ENCODE measurements at places on chromosomes 2 and 18.

GRCh38 chr2:40101131-40101575 lies 322.1 kb upstream of the THUMPD2 start:
- no peak for DNase-seq

GRCh38 chr18:50061876-50062517 lies 132.9 kb downstream of the MYO5B start:
- DNase-seq = peak; percentile 53

- DNase-seq = no peak
Measured at GRCh38 chr2:8328217-8328616, 353.6 kb upstream of the ID2 start.

DNA sequence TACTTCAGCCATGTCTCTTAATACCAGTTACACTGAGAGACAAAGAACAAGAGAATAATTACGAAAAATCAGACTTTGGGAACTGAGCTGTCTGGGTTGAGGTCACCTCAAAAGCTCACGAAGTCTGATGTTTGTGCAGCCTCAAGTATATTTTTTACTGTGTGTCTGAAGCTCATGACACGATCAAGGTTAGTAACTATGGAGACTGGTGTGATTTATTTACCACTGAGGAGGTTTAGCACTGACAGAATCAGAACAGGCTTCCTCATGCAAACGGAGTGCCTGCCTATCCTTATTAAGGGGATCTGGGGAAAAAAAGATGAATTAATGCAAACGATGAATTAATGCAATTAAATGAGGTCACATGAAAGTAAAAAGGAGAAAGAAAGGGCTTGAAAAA lies 61.1 kb upstream of the RAPH1 start:
- no peak for DNase-seq

DNA sequence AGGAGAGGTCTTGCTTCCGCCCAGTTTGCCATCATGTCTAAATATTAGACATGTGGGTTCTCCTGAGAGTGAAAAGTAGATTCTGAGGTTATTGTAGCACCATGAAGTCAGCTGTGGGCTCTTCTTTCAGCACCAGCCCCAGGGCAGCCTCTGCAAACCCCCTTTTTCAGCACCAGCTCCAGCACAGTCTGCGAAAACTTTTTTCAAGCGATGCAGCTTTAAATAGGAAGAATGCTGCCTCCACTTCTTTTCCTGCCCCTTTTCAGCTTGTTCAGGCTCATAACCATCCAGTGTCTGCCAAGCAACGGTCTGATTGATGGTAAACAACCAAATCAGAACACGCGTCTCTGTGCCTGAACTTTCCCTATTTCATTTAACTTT lies at the start of gene COL5A2:
COL5A2 (minus strand) TSS at position 192 of the 381 bp plus-strand sequence; CDS start at position 35, 157 bp downstream.
- peak; percentile 92 for DNase-seq

- no peak for DNase-seq
Measured at GRCh38 chr2:124763611-124764010, 738.5 kb downstream of the CNTNAP5 start.

GRCh38 chr2:59206361-59206760 lies 965.2 kb upstream of the FANCL start:
- no peak for DNase-seq

GRCh38 chr2:201909348-201909747 lies 103.0 kb downstream of the CDK15 start:
- no peak for DNase-seq

GRCh38 chr2:226466589-226466988 lies 333.0 kb downstream of the IRS1 start:
- DNase-seq = no peak

DNA sequence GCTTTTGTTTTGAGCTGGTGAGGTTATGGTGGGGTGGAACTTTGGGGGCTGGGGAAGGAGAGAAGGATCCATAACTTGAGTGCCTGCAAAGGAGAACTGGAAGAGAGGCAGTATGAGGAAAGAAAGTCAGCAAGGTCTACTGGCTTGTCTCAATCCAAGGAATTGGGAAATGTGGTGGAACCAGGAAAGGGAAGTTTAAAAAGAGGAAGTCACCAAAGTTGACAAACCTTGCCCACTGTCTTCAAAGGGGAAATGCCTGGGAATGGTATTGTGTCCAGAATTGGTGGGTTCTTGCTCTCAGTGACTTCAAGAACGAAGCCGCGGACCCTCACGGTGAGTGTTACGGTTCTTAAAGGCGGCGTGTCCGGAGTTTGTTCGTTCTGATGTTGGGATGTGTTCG lies 304.1 kb upstream of the FAM98A start:
- no peak for DNase-seq

DNA sequence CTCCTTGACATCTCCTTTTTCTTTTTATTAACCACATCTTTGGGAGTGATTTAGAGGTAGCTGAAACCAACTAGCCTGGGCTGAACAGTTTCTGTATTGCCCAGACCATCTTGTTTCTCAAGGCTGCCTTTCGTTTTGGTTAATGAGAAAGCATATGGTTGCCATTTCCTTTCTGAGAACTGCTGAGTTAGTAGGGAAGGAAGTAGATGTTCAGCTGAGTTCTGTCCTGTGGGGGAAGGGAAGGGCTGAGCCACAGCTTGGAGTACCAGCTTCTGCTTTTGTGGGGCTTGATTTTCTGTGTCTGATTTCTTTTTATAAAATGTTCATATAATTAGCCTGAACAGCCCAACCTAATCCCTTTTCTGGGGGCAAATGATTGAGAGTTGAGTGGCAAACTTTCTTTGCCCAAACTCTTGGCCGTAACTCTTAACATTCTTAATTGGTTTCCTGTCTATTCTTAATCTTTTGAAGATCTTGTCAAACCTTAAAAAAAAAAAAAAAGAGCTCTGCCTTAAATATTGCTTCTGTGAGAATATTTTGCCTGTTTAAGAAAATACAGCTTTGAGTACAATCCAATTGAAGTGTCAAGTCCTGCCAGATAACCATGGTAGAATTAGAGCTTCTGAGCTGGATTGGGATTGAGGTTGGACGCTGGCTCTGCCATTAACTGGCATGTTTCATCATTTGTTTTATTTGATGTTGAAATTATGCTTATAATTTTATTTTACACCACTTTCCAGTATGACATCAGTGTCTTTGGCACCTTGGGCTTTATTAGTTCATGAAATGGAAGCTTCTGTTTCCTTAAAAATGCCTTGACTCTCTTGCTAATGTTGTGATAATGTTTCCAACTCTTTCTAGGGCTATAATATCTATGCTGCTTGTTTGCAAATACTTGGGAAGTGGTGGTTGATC lies 1.9 kb upstream of the NABP1 start:
- no peak for DNase-seq

GRCh38 chr2:120899771-120900170 lies 164.1 kb downstream of the GLI2 start:
- DNase-seq = no peak

GRCh38 chr18:74562775-74563174 lies 28.5 kb downstream of the CNDP1 start:
- DNase-seq = no peak

DNA sequence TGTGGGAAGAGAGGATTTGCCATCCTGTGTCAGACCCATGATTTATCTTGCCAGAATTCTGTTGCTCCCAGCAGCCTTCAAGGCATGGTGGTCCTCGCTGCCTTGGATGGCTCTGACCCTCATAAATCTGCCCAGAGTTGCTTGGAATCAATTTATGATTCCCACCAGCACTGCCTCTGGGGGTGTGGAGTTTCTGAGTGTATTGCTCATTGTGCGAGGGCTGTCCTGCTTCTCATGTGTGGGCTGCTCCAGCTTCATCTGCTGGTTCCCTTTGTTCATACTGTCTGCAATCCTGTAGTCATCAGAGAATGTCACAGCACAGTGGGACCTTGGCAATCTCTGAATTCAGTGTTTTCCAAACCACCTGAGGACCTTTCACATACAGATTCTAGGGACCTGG lies 139.8 kb downstream of the CLIP4 start:
- DNase-seq = no peak

GRCh38 chr2:151975460-151976414 lies 123.1 kb downstream of the CACNB4 start:
- no peak for DNase-seq

GRCh38 chr2:168394262-168394661 lies 61.8 kb upstream of the CERS6 start:
- DNase-seq = no peak

GRCh38 chr2:111626865-111627163 lies 257.2 kb downstream of the ANAPC1 start:
- no peak for DNase-seq

DNA sequence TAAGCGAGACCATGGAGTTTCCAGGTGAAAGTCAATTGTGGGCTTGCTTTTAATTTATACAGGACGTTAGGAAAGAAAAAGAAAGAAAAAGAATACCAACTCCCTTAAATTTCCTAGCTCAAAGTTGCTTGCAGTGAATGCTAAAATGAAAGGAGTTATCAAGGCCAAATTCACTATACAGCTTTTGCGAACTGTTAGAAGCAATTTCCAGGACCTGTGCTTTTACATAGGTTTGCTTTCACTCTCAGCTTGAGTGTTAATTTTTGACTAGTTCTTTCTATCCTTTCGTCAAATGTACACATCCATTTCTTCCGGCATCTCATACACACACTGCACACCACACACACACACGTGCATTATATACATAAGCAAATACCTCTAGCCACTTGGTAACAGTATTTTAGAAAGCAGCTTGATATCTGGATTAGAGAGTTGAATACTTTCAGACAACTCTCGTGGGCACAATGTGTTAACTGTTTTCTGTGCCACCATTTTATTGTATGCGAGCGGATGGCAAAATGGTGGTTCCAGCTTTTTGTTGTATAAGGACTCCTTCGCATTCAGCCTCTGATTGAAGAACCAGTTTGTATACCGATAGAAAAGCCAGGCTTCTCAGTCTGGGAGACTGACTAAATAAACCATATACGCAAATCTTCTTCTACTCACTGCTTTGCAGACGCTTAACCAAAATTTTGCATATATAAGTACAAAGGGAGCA lies 381.8 kb downstream of the MTX2 start:
- DNase-seq = no peak

DNA sequence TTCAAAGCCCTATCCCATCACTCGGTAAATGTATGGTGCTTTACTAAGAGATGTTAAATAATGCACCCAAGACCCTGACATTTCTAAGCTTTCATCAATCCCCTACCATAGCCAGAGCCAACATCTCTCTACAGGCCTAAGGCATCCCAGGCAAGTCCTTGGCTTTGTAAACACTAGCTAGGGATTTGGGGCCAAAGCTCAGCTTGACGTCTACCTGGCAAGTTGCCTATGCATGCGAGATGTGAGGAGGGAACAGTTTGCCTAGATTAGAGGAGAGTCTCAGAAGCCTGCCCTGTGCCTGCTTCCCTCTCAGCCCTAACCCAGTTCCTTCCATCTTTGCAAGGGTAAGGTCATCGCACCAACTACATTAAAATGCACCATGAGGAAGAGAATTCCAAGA lies 221.5 kb upstream of the NCKAP5 start:
- DNase-seq = no peak

DNA sequence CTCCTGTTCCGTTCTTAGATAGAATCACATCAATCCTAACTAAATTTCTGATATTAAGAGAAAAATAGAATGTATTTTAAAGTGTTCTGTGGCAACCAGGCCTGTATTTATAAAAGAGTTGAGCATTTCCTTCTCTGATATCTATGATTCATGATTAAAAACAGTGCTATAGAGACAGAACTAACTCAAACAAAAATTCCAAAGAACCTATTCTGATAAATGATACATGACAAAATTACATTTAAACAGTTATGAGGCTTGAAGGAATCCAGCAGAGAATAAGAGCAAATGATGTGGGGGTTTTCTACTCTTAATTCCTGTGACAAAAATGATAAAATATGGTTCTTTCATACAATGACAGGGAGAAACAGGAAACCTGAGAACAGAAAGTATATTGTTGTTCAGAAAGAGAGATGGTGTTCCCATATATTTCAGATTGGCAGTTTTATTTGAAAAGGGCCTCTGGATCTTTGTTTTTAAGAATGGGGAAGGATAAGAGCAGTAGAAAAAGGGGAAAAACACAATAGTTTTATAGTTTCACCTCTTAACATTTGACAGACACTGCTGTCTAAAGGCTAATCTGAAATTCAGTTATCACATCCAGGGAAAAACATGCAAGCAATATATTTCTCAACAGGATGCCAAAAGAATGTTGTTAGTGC lies 944.3 kb downstream of the LRP1B start:
- DNase-seq = no peak

DNA sequence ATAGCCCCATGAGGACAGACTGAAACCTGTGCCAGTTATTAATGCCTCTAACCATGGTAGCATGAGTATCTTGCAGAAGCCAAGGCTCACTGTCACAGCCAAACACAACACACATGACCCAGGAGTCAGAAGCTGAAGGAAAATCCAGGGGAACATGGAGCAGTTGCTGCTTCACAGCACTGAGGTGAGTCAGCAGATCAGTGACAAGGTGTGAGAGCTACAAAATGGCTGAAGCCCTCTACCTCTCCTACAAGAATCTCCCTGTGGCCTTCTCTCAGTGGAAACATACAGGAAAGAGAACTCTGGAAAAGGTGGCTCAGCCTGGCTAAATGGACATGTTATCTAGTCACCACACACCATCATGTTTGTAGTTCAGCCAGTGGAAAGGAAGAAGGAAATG lies 93.5 kb downstream of the NAB1 start:
- no peak for DNase-seq

DNA sequence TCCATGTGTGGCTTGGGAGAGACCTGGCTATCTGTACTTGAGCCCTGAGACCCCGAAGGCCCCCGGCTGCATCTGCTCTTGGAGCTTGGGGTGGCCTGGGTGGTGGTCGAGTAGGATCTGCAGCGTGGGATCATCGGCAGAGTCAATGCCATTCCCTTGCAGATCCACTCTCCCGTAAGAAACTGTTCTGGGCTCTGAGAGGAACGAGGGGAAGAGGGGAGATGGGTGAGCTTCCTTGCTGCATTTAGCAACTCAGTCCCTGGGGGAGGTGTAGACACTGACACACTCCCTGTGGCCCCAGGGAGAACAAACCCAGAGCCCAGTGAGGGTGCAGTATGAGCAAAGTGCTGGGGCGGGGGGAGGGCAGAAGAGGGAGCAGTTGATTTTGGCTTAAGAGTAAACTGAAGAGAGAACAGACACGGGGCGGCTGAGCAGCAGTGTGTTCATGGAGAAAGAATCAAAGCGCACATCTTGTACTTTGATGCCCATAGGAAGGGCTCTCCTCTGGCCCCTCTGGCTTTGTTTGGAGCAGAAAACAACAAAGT lies 8.5 kb downstream of the GREB1 start:
- DNase-seq = no peak

GRCh38 chr2:176002688-176003210 lies 682 bp upstream of the LNPK start:
- peak; percentile 23 for DNase-seq

GRCh38 chr2:232230560-232230959 lies 148.0 kb upstream of the ALPP start:
- no peak for DNase-seq

DNA sequence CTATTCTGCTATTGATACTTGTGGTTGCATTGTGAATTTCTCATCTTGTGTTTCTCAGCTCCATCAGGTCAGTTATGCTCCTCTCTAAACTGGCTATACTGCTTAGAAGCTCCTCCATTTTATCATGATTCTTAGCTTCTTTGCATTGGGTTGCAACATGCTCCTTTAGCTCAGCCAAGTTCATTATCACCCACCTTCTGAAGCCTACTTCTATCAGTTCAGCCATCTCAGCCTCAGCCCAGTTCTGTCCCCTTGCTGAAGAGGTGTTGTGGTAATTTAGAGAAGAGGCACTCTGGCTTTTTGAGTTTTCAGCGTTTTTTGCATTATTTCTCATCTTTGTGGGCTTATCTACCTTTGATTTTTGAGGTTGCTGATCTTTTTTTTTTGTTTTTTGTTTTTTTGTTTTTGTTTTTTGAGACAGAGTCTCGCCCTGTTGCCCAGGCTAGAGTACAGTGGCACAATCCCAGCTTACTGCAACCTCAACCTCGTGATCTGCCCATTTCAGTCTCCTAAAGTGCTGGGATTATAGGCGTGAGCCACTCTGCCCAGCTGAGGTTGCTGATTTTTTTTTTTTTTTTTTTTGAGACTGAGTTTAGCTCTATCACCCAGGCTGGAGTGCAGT lies 36.0 kb downstream of the ANKRD12 start:
- DNase-seq = no peak
